Inflammatory macrophage treated with lipopolysaccharide for 1 hour (primary cell): ENCODE measurements at places on chromosomes 3 and 15.

DNA sequence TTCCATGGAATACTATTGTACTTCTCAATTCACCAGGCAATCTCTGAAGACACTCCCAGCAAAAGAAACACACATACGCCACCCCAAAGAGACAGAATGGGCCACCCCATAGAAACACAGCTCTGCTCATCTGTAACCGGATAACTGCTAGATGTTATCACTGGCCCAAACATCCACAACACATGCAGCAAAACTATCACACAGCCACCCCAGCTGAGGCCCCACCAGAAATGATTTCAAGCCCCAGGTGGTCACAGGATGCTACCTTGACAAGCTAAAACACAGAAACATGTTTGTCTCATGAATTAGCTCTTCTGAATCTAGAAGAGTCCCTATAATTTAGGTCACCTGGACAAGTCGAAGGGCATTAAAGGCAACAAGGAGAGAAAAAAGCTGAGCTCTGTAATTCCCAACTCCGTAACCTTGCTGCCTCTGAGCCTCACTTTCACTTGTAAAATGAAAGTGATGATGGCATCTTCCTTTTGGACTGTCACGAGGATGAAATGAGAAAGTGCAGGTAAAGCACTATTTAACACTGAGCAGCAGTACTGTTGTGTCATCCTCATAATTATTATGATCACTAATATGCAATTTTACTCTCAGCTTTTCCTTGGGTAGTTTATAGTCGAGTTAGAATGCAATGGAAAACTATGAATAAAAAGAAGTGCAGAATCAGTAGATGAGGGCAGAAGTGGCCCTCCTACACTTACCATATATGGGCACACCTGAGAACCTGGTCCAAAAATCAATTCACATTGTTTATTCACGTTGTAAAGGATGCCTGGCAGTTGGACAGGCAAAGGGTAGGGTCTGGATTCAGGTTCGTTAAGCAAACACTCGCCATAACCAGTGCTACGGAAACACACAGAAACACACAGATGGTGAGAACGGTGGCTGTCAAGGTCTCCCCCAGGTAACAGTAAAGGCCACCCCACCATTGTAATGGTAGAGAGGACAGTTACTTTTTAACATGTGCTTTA lies 38.6 kb downstream of the ADAMTS9 start:
- no peak for DNase-seq

GRCh38 chr15:81002331-81003096 lies 1.8 kb downstream of the TLNRD1 start:
- DNase-seq: no peak

- DNase-seq: peak; percentile 37
Measured at GRCh38 chr15:43106486-43106829, 620 bp upstream of the UBR1 start.

- DNase-seq: no peak
Measured at GRCh38 chr3:41125258-41125657, 74.0 kb upstream of the CTNNB1 start.

DNA sequence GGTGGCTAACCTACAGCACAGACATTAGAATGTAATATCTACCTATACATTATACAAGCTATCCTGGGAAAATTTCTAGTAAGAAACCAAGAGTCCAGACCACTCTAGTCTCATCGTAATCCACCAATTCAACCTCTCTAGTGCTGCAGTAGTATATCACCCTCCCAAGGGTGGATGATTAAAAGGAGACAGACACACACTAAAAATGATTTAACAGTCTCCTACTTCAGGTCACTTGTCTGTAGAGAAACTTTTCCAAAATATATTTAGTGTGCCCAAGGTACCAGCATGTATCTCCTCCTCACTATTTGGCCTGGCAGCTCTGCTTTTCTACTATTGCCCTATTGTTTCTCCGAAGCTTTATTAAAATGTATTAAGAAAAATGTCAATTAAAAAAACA lies 45.0 kb downstream of the ZBTB20 start:
- DNase-seq: no peak

GRCh38 chr3:44678480-44679116 lies 30.1 kb downstream of the ZNF35 start:
- no peak for DNase-seq

DNA sequence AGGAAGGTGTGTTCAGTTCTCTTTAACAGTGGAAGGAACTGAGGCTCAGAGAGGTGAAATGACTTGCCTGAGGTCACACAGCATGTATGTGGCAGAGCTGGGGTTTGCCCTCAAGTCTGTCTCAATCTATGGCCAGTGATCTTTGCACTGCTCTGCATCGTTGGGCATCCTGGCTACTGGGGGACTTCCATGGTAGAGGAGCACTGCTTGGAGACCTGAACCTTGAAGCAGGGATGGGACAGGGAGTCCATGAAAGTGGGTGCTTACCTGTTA lies 2.0 kb downstream of the CORO2B start:
- no peak for DNase-seq
